ENCODE measurements at places on chromosomes 4 and X.

DNA sequence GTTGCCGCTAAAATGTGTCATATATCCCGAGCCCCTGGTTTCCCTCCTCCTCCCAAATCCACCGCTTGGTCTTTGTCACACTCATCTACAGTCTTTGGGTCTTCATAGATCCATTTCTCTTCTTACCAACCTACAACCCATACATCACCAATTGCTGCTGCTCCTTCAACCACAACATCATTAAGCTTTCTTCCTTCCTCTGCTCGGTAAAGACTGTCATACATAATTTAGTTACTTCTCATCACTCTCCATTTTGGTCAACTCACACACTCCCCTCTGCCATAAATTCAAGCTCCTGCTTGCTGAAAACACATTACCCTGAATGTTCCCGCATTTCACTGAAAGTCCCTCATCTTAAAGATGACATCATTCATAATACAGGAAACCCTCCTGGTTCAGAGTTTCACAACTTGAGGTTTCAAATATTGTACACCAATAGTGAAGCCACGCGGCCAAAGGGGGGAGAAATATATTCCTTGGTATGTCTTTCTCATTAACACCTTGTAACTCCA lies 1.7 kb upstream of the DCTD start:
- DNase-seq = peak; percentile 68

DNA sequence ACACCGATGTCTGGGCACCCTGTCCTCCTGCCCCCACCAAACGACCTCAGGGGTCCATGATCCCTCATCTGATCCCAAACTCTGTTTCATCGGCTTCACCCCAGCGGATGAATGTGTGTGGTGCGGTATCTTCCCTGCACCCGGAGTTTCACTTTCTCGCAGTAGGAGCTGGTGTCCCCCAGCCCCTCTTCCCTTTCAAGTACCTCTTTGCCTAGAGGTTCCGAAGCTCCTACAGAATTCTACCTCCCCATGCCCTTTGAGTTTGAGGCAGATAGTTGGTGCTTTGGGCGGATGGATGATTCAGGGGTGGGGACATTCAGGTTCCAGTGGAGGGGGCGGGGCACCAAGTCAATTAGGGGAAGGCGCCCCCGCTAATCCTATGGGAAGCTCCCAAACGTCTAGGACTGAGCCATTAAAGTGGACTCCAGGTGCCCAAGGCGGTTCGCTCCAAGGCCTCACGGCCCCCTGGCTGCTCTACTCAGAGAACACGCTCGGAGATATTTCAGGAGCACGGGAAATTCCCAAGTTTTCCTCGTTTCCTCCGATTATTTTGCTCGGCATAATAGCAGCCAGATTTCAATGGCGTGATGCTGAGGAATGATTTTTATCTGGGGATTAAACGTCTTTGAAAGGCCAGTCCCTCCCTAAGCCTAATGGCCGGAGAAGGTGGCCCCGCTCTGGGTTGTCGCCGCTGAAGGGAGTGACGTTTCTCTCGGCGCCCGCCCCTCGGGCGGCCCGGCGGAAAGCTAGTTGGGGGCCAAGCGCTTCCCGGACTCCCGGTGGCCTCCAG lies 1.3 kb downstream of the MSX1 start:
- peak; percentile 52 for DNase-seq

DNA sequence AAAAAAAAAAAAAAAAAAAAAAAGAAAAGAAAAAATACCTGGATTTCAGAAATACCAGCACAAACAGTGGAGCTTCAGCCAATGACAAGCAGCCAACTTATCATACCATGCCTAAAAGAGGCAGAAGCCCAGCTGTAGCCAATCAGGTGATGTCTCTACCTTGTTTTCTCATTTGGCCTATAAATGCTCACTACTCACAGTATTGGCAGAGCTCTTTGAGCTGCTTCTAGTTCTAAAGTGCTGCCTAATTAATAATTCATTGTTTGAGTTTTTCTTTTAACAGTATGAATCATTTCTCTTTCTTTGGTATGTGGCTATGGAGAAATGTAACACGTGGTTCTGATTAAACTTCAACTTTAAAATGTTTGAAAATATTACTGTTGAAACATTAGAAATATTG lies 188.8 kb upstream of the TECRL start:
- DNase-seq = no peak

- peak; percentile 93 for DNase-seq
These were observed 101.4 kb downstream of the FIP1L1 start for GRCh38 chr4:53478671-53479456.

DNA sequence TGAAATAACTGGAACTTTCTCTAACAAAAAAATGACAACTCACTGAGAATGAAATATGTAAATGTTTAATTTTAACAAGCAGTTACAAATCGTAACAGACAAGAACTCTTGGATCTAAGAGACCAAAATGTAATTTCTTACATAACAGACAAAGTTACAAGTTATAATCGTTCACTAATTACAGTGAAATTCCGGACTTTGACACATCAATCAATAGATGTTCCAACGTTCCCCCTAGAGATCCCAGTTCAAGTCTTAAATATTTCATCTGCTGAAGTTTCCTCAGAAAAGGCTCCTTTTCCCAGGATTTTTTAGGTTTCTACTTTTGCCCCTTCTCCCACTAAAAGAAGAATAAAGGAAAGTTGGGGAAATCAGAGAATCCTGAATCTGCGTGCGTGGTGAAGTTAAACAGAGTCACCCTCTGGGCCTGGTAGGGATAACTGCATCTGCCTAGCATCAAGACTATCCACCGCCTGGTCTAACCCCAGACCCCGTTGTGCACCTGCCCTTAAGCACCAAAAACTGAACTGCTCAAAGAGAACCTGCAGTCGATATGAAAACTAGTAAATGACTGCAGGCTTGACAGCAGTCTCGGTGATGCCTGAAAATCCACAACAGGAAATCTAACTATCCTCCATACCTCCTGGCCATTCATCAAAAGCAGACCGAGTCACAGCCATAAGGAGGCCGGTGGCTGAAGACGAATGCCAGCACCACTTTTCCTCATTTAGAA lies 2.3 kb downstream of the IRF2 start:
- DNase-seq = peak; percentile 30

GRCh38 chr4:125529071-125529470 lies 214.3 kb downstream of the FAT4 start:
- DNase-seq = no peak

DNA sequence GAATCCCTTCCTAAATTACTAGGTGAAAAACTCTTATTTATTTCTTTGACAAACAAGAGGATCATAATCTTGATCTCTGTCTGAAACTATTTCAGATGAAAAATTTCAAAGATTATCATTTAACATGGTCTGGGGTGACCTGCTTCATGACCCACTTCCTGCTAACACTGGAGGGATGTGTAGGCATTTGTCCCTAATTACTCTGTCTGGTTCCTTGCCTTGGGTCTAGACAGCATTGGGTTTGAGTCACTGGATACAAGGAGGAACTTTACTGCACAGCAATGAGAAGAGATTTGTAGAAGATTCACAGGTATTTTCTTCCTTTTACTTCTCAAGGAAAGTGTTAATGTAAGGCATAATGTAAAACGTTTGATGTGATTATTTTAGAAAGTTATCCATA lies 67.9 kb downstream of the LEF1 start:
- no peak for DNase-seq

All from iris pigment epithelial cell (primary cell).